ENCODE measurements at places on chromosomes 3 and 15.

- no peak for DNase-seq
Observed at GRCh38 chr15:65688462-65688861, 66.7 kb downstream of the SLC24A1 start.

DNA sequence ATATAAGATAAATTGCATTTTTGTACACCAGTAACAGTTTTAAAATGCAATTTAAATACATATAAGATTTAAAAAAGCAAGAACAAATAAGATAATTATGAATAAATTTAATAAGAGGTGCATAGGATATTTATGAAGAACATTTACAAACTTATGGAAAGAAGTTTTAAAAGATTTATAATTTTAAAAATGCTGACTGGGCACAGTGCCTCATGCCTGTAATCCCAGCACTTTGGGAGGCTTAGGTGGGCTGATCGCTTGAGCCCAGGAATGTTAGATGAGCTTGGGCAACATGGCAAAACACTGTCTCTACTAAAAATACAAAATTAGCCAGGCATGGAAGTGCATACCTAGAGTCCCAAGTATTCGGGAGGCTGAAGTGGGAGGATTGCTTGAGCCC lies 37.8 kb downstream of the EOMES start:
- no peak for DNase-seq

DNA sequence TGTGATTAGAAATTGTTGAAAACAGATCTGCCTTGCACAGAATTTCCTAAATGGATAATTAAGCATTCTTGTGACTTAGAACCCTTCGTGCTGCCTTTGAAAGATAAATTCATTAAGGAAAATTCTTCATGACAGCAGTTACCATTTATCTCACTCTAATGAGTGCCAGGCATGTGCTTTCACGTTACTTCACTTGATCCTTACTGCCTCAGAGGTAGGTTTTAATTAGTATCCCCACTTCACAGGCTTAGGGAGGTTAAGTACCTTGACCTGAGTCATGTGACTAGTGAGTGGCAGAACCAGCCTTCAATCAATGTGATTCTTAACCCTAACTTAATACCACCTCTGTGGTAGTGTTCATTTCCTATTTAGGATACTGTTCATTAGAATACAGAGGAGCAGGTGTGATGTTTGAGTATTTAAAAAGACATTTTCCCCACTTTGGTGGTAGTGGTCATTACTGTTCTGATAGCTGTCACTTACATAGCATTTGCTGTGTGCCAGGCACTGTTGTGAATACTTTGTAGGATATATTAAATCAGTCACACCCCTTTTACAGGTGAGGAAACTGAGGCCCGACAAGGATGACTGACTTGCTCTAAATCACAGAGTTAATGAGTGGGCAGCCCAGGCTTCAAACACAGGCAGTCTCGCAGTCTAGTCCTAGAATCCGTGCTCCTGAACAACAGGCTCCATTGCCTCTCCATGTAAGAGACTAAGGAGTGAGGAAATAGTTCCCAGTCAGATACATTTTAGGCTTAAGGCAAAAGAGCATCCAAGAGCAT lies 57.9 kb downstream of the RLBP1 start:
- DNase-seq = no peak

DNA sequence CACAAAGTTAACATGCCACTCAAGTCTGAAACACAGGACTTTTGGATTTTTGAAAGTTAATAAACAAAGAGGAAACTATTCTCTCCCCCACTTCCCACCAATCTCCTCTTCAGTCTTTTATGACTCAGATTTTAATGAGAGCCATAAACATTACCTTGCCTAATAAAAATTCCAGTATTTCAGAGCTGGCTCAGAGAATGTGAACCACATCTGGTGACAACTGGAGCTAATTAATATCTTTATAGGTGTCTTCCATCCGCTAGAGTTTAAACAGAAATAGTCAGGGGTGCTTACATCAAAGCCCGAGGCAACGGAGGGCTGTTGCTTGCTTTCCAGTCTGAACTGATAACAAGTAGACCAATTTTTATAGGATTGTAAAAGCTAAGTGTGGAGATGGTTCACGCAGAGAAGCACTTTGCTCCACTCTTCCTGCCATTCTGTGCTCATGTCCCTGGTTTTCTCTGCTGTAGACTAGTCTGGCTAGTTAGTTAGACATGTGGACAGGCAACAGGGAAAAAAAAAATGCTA lies 363.6 kb downstream of the NR2F2 start:
- no peak for DNase-seq

DNA sequence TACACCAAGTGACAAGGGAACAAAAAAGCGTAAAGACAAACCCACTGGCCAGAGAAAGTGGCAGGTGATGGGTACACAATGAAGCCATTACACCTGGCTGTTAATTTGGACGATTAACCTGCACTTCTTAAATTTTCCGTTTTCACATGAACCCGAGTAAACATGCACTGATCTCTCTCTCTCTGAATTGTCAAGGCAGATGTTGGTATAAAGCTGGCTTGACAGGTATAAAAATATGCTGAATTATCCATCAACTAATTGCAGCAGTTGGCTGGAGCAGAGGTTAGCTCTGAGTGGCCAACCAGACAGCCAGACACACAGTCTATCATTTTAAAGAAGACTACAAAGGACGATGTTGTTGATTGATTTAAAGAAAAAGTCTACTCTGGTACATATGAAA lies 561.7 kb upstream of the ALCAM start:
- DNase-seq = no peak

DNA sequence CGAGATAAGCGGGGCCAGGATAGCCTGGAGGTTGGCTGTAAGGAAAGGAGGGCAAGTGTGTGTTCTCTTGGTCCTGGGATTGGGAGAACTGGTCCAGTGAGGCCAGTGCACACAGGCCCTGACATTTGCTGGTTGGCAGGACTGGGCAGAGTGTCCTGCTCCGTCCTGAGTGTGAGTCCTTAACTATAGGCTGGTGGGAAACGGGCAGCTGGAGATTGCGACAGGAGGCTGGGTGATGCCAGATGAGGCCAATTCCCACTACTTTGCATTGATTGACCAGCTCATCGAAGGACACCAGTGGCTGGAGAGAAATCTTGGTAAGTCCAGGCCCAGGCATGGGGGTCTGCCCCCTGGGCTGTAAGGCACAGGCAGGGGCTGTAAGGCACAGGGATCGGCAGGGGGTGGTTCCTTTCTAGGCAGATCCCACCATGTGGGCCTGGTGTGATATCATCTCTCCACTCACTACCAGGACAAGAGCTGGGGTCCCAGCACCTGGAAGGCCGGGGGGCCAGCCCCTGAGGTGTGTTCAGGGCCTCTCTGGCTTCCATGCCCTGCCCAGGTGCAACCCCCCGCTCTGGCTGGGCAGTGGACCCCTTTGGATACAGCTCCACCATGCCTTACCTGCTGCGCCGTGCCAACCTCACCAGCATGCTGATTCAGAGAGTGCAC lies 3.2 kb downstream of the MAN2A2 start:
- DNase-seq = no peak

DNA sequence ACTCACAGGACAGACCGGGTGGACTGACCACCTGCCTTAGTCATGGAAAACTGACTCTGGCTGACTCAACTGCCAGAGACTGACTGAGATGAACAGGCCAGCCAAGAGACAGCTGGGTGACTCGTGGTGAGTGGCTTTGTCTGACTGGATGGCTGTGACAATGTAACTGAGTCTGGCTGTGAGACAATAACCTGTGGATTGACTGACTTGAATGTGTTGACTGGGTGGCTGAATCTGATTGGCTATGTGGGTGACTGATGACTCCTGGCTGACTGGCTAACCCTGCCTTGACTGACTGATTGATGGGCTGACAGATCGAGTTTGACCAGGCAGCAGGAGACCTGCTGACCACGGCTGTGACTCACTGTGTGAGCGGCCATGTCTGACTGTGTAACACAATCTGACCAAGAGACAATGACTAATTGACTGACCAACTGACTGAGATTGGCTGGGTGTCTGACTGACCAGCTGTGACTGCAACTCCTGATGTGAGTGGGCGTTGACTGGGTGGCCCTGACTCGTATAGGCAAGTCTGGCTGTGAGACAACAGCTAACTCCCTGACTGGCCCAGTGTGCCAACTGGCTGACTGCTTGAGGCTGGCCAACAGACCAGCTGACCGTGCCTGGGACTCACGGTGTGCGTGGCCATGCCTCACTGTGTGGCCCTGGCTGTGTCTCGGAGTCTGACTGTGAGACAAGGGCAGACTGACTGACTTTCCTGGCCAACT lies 509.1 kb downstream of the SHQ1 start:
- DNase-seq = no peak

DNA sequence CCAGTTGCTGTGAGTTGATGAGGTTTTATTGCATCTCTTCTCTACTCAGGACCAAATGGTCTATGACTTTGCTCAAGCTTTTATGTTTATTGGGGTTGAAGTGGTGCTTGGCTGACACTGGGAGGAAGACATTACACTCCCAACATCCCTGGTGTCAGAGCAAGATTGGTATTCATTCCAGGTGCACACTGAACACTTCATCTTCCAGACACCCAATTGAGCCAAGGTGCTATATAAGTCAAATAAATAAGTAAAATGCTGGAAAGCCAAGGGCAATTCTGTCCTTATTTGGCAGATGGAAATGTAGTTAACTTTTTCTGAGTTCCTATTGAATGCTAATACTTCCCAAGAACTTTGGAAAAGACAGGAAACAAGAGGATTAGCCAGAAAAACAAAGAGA lies 53.2 kb upstream of the CDV3 start:
- no peak for DNase-seq

GRCh38 chr15:85485956-85486567 lies 105.7 kb downstream of the AKAP13 start:
- DNase-seq = peak; percentile 52

- DNase-seq = peak; percentile 84
Observed at GRCh38 chr3:52715714-52716305, 9.9 kb downstream of the SPCS1 start.

DNA sequence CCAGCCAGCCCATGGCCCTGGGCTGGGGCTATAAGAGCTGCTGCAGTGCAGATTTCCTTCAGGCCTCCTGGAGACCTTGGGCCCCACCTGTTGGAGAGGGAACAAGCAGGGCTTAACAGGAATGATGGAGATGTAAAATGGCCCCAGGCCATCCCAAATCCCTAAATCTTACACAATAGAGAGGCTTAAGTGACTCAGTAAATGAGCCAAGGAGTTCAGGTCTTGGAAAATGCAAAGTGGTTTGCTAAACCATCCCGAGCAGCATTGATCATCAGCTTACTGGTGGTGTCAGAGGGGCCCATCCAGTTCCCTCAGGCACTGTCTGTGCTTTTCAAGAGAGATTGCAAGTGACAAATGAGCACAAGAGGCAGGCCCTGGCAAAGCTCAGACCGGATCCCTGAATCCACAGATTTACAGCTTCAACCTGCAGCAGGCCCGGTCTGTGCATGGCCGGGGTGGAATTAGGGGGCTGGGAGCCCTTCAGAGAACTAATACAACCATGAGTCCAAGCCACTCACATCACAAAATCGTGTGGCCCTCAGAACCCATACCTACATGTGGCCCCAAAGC lies 325.4 kb downstream of the UACA start:
- no peak for DNase-seq

GRCh38 chr3:139106013-139106932 lies 61.6 kb upstream of the PRR23C start:
- DNase-seq = no peak

DNA sequence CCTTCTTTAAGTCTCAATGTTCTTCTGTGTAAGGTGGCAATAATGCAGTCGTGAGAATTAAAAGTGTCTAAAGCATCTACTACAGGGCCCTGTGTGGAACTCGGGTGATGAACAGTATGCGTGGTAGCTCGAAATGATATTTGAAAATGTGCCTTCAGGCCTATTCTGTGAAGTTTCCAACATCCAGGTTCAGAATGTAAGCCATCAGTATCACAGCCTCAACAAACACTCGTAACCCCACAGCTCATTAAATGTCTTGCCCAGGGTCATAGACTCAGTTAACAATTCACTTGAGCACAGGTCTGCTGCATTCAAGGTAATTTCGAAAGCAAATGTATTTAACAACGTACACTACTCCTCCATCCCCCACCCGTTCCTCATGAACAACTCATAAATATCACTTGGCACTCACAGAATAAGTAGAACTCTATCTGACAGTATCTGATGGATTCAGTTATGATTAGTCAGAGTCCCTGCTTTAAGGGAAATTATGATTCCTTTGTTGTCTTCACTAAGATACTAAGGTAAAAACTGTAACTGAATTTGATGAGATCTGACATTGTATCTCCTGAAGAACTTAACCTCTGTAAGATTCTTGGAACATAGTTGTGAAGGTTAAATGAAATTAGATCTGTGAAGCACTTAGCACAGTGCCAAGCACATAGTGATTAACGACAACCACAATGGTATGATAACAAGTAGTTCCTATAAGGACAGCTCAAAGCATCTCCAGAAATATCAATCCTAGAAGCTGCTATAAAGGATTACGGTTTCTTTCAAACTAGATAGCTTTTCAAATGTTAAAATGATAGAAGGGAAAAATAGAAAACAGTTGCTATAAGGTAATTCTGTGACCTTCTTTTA lies 642.3 kb downstream of the TBL1XR1 start:
- no peak for DNase-seq

DNA sequence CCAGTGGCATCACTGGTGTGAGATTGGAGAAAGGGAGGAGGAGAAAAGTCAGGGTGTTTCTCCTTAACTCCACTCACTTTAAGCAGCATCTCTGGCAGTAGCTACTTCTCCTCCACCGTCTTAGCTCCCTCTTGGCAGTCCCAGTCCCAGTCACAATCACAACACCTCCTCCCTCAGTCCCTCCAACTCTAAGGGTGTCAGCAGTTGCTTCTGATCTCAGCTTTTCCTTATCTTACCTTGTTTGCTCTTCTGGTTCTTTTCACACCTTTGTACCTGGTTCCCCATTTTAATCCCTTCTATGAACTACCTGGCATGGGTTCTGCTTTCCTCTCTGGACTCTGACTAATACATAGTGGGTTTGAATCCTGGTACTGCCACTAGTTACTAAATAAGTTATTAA lies 188.3 kb upstream of the CTDSPL start:
- no peak for DNase-seq

DNA sequence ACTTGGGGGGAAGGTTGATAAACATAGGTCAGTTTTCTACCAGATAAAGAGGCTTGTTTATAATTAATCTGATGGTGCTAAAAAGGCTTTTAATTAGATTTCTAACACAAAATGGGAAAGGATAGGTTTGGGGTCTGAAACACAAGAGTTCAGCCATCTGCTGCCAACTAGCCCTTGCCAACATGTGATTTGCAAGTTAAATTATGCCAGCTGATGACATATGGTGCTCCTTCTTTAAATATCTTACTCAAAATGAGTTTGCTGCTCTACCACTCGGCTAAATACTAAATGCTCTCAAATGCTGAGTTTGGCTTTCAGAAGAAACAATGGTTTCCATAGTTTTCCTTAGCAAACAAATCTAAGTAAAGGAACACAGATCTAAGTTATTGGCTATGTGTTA lies 557.8 kb upstream of the CCDC54 start:
- no peak for DNase-seq

- DNase-seq = no peak
Observed at GRCh38 chr15:56916825-56917477, 1.5 kb upstream of the TCF12 start.

- DNase-seq = no peak
Observed at GRCh38 chr15:76776969-76777368, 128.2 kb downstream of the SCAPER start.

GRCh38 chr15:25543196-25543595 lies 104.4 kb upstream of the UBE3A start:
- no peak for DNase-seq

All from HL-60 (cell line).